Panc1 (cell line): ENCODE measurements at places on chromosomes 4 and X.

- no peak for DNase-seq
Observed at GRCh38 chr4:107599841-107600240, 120.2 kb downstream of the PAPSS1 start.

DNA sequence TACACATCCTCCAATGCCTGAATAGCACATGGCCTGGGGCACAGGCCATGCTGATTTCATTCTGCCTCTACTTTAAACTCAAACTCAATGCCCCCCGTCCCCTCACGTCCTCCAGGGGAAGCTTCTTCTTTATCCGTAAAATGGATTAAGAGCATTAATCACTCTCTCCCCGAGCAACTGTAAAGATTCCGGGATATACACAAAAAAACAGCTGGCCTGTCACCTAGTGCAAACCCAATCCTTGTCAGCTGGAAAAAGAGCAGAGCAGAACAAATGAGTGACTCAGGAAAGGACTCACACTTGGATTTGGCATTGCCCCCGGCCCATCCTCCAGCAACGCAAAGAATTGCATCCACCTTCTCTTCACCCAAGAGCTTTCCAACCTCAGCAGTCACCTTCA, 7.8 kb downstream of the QDPR start:
- DNase-seq: no peak

DNA sequence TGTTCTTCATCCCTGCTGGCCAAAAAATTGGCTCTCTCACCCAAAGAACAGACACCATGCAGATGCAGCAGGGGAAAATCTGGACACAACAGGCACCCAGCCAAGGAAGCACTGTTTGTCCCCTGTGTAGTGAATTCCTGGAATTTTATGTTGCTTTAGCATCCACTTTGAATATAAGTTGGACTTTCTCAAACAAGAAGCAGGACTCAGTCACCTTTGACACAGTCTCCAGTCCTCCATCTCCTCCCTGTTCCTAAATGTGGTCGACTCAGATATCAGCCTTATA, 11.8 kb downstream of the ZNF182 start:
- DNase-seq: no peak

DNA sequence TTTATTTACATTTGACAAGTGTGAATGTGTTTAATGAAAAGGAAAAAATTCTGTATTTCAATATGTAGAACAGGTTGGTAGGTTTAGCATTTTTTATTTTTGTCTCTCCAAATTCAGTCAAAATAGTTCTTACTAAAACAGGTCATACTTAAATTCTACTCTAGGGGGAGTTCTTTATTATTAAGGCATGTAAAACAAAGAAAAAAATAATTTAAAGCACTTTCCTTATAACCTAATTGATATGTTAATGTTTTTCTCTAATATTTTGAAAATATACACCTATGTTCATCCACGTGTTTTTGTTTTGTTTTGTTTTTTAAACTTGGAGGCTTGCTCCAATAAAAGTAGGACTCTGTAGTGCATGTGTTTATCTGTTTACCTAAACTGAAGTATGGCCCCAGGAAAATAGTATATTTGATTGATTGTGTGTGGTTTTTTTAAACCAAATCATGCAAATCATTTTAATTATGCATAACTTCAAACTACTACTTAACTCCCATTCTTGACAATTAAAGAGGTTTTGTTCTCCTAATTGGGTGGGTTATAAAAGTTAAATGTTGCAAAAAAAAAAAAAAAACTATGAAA, 562.7 kb downstream of the RPA4 start:
- no peak for DNase-seq

GRCh38 chr4:38779790-38780189, 3.0 kb downstream of the TLR10 start:
- no peak for DNase-seq

- DNase-seq: no peak
Observed at GRCh38 chr4:127734976-127735375, 4.8 kb downstream of the SLC25A31 start.

- no peak for DNase-seq
Observed at GRCh38 chr4:9925750-9926439, 95.4 kb downstream of the SLC2A9 start.

DNA sequence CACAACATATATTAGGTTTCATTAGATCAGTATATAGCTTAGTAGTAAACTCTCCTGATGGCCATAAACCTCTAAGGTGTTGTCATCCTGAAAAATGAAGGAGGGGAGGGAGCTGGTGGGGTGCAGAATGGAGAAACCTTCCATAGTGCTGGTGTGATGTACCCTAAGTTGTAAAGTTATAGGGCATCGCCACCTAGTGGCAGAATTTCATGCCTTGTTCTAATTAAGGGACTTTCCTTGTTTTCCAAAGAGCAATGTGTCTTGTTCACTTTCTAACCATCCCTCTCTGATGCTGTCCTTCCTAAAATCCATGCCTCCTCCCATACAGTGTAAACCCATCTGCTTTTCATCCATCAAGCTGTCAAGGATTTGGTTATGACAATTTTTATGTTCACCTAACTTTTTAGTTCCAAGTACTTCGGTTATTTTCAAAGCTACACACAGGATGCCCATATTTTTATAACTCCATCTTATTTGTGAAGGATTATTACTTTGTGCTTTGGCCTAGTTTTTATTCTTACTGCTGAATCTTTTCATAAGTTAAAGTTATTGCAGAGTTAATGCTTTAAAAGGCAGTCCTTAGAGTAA, 4.5 kb downstream of the NBDY start:
- no peak for DNase-seq

- DNase-seq: no peak
Observed at GRCh38 chrX:120401301-120401700, 39.4 kb downstream of the ATP1B4 start.

- no peak for DNase-seq
Observed at GRCh38 chrX:97045470-97045869, 161.8 kb downstream of the RPA4 start.

- DNase-seq: peak; percentile 61
Observed at GRCh38 chr4:172982151-172982590, 186.4 kb upstream of the GALNT7 start.

DNA sequence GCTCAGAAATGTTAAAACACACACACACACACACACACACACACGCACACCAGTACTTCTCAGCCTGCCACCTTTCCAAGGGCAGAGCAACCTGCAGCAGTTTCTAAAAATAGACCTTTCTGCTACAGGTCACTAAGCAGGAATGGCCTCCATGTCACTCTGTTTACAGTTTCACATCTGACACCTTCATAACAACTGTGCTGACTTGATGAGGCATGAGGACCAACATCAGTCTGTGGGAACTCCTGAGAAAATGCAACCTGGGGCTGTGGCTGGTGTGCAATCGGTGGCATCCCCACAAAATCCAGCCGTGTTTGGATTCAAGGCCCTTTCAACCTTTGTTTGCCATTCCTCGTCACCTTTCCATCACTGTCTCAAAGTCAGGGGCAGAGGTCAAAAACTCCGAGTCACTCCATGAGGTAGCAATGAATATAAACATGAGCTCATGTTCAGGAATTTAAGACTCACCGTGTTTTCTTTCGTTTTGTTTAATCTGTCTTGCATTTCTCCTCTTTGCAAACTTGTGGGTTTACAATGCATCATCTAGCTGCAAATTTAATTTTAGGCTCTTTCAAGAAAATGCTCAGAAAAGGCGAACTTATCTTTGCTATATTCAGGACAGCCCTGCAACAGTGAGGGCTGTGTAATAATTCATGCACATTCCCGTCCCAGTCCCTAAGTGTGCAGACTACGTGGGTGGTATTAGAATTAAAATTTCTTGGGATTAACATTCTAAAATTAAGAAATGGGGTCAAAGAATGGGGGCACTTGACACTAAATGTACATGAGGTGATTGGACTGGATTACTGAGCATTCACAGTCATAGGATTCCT, 135.3 kb downstream of the SHROOM3 start:
- DNase-seq: peak; percentile 78

GRCh38 chr4:110959041-110959643, 336.3 kb upstream of the PITX2 start:
- no peak for DNase-seq

GRCh38 chr4:7006411-7006810, 36.8 kb upstream of the TADA2B start:
- DNase-seq: no peak

DNA sequence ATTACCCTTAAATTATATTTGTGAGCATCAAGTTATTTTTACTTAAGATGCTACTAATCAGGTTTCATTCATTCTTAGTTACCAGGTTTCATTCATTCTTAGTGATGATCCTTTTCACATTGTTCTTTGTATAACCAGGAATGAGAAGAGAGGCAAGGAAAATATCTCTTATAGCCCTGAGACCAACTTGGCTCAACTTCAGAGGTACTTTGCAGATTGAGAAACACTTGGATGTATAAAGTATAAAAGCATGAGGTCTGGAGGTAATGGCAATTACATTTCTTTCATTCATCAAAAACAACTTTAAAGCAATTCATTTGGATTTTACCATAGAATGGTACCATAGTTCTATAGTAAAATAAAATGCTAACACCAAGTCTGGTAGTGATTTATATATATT, 231.0 kb downstream of the PRDM5 start:
- no peak for DNase-seq

DNA sequence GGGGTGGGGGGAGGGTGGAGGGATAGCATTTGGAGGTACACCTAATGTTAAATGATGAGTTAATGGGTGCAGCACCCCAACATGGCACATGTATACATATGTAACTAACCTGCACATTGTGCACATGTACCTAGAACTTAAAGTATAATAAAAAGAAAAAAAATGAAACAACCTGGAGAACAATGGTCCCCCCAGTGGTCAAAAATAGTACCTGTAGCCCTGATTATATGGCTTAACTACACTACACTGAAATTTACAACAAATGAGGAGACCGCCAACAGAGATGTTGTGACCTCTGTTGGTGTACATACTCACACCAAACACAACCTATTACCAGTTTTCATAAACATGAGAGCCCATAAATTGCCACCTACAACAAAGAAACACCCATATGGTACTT, 7.3 kb upstream of the MAGEE1 start:
- DNase-seq: no peak

DNA sequence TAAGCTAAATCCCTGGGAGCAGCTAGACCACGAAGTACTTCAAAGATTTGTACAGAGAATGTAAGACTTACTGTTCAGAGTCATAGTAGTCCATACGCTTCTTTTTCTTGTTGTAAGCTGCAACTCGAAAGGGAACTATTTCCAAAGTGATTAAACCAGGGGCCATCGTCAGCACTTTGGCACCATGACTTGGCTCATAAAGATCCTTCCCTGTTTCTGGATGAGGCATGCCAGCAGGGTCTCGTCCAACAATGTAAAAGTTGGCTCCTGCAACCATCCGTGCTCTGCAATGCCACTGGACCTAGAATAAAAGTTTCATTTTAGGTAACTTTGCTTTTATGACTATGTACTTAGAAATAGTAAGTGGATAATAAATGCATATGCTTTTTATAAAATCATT, 88.5 kb downstream of the PAPSS1 start:
- no peak for DNase-seq

DNA sequence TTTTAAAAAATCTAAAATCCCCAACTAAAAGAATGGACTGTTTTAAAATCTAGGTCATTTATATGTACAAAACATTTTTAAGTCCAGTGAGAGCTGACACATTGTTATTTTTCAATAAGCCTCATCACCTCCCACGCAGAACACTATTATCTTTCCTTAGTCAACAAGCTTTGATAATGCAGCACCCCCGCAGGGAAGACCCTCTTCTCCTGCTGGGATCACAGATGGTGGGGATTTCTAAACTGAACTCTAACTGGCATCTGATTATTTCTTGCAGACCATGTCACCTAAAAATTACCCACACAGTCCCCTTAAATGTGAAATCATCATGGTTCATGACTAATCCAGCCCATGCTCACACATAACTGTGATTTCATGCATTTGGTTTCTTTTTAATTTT, 11.6 kb downstream of the SYTL4 start:
- DNase-seq: no peak

DNA sequence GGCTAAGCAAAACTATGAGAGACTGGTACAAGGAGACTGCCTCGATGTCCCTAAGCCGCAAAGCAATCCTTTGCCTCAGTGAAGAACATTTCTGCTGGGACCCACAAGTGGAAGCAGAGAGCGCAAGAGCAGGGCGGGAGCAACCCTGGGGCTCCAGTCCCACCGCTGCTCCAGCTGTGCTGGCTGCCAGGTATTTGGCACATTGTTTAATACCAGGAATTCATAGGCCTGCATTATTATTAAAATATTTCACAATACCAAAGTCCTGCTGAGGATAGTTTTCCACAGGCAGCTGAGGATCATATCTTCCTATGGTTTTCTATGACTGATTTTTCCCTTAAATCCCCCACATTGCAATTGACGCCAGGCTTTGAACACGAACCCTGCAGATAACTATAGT, 163.5 kb upstream of the TLL1 start:
- no peak for DNase-seq

DNA sequence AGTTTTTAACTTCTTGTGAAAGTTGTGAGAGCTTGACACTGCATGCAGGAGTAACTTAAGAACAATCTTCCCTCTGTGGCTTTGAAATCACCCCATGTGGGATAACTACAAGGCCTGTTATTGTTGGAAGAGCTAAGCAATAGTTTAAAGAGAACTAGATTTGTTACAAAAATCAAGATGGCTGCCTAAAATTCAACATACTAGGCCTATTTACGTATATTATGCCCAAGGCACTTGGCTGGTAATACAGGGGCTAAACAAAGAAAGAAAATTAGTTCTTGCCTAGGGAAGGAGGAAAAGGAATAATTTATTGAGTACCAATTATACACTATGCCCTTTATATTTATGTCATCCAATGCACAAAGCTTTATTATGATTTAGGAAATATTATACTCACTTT, 36.1 kb downstream of the DMD start:
- DNase-seq: no peak

GRCh38 chr4:174522183-174523024, at the start of gene HPGD:
HPGD (minus strand) TSS chr4:174522488; CDS start chr4:174522451, 37 bp downstream.
- no peak for DNase-seq

DNA sequence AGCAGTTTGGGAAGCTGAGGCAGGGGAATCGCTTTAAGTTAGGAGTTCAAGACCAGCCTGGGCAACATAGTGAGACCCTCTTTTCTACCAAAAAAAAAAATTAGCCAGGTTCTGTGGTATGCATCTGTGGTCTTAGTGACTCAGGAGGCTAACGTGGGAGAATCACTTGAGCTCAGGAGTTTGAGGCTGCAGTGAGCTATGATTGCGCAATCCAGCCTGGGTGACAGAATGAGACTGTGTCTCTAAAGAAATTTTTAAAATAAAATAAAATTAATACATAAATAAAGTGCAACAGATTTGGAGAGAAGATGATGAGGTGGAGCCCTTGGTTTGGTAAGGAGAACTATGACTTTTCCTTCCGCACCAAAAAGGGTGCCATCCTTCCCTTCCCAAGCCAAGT, 436.9 kb downstream of the NLGN4X start:
- no peak for DNase-seq

- DNase-seq: no peak
Observed at GRCh38 chrX:96435378-96436035, 249.1 kb upstream of the DIAPH2 start.

DNA sequence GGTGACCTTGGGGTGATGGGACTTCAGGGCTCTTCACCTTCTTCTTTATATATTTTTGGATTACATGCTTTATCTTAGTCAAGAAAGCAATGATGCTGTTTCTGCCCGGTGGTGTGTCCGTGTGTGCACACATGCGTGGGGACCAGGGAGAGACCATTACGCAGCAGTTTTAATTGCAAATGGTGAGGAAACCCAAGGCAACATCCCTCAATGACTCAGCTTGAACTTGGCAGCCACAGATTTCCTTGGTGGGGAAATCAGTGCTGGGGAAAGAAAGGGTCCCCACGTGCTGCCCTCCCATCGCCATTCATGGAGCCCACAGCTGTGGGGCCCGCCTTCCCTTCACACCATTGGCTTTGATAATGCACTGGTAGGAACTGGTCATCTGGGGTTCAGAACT, 46.2 kb upstream of the C4orf50 start:
- no peak for DNase-seq

- DNase-seq: no peak
Observed at GRCh38 chr4:126572264-126572663, 1060.5 kb upstream of the INTU start.
